DMS 273 treated with DMSO at 0.1 percent for 48 hours (cell line): ENCODE measurements at places on chromosomes 12 and 14.

GRCh38 chr12:21992823-21993222 lies 51.6 kb upstream of the ABCC9 start:
- no peak for DNase-seq

- no peak for DNase-seq
Observed at GRCh38 chr12:120132863-120133385, 16.4 kb upstream of the RAB35 start.

- DNase-seq = no peak
Observed at GRCh38 chr12:130142736-130143135, 19.5 kb upstream of the FZD10 start.

- DNase-seq = no peak
Observed at GRCh38 chr14:69342928-69343525, 55.1 kb downstream of the ERH start.

DNA sequence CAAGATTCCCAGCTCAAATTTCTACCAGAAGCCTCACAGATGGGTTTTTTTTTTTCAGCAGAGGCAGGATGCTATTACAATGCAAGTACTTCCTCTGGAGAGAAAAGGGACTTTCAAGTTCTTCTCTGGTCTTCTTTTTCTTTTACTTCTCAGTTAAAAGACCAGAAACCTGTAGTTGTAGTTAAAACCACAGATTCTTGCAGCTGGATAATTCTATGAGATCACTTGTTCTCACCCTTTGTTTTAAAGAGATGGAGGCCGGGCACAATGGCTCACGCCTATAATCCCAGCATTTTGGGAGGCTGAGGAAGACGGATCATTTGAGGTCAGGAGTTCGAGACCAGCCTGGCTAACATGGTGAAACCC lies 47.6 kb upstream of the OVCH1 start:
- no peak for DNase-seq

GRCh38 chr14:91095178-91095577 lies 18.7 kb upstream of the DGLUCY start:
- DNase-seq = no peak

DNA sequence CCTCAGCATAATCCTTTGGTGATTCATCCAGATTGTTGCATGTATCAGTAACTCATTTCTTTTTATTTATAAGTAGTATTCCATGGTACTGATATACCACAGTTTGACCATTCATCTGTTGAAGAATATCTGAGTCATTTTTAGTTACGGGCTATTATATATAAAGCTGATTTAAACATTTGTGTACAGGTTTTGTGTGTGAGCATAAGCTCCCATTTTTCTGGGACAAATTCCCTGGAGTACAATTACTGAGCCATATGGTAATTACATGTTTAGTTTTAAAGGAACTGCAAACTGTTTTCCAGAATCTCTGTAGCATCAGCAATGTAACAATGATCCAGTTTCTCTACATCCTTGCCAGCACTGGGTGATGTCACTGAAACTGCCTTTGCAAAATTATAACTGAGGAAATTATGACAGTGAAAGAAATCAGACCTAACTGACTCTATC lies 236.2 kb upstream of the KRR1 start:
- DNase-seq = peak; percentile 42

DNA sequence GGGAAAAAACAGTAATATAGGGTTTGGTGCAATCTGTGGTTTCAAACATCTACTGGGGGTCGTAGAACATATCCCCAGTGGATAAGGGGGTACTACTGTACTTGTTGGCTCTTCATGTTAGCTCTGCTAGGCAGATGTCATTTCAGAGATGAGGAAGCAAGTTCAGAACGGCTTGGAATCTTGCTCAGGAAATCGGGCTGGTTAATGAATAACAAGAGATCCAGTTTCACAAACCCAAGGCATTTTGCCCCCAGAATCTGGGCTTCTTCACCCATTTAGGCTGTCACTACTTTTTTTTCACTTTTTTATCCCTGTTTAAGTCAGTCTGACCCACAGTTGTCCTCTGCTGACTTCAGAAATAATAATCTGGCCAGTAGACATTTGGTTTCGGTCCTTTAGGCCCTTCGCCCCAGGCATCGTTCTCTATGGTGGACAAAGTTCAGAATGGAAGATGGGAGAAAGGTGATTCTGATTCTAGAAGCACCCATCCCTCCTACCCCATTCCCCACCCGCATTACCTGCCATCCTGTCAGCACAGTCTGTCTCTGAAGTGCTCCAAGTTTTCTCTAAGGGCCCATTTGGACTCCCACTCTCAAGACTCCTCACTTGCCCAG lies 4.5 kb downstream of the SUOX start:
- no peak for DNase-seq

GRCh38 chr12:107275530-107275929 lies 182.2 kb upstream of the CRY1 start:
- DNase-seq = no peak

- no peak for DNase-seq
Observed at GRCh38 chr12:47082796-47083621, 3.2 kb upstream of the AMIGO2 start.

- no peak for DNase-seq
Observed at GRCh38 chr14:78048120-78048519, 122.1 kb upstream of the NRXN3 start.

GRCh38 chr12:15731940-15732339 lies 57.2 kb downstream of the EPS8 start:
- no peak for DNase-seq

DNA sequence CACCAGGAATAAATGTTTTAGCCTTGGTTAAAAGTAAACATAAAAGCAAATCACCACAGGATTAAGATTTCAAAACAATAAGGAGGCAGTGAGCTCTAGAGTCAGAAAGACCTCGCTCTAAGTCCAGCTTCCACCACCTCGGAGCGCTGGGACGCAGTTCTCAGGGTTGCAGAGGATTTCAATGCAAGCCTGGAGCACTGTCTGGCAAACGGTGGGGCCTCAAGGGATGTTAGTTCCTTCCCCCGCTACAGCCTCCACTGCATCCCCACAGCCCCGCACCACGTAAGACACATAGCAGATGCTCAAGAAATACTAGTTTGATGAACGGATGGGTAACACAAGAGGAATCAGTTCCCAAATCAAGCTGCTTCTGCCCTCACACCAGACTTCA lies 39.3 kb upstream of the TMCC3 start:
- no peak for DNase-seq

DNA sequence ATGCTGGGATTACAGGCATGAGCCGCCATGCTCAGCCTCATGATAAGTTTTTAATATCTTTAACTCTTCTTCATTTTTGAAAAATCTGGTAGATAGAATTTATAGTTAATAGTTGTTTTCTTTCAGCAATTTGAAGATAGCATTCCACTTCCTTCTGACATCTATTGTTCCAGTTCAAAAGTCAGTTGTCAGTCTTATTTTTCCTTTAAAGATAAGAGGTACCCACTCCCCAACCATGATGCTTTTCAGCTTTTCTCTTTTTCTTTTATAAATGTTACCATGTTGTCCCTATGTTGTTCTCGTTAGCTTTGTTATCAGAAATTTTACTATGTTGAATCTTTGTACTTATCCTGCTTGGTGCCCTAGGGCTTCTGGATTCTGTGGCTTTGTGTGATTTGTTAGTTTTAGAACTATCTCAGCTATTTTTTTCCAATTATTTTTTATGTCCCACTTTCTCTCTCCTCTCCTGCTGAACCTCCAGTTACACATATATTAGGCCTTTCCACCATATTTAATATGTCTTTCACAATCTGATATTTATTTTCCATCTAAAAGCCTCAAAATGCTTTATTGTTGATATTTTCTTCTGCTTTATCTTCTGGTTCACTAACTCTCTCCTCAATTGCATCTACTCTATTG lies 181.6 kb upstream of the FOXN3 start:
- DNase-seq = no peak

DNA sequence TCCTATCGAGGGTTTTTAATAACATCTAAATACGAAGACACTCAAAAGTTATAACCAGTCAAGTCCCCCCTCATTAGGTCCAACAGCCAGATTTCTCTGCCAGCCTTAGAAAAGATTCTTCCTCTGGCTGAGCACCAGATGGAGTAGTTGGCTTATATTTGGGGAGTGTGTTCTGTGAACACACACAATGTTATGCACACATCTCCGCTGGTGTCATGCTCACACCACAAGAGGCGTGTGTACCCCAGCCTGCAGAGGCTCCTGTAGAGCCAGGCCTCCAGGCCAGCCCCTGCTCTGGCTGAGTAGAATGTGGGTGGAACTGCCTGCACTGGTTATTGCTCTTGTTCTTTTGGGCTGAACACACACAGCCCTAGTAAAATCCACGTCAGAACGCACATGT lies 64.0 kb downstream of the PIWIL1 start:
- no peak for DNase-seq

DNA sequence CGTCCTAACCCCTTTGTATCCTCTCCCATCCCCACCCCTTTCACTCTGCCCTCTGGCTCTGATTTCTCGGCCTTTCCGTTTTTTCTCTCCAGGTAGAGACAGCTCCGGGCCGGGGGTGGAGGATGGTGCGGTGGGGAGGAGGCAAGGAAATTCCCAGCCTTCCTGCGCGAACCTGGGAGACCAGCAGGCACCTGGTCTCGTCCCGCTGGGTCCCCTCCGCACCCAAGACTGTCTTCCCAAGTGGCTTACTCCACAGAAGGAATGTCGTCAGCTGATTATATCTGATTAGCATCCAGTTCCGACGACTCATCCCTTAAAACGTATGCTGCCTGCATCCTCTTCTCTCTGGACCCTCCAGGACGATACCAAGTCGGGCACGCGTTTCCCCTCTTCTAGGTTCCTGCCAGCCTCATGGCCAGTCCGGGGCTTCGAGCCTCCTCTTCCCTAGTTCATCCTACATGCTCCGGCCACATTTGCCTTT lies 42.2 kb upstream of the CAPRIN2 start:
- DNase-seq = no peak

DNA sequence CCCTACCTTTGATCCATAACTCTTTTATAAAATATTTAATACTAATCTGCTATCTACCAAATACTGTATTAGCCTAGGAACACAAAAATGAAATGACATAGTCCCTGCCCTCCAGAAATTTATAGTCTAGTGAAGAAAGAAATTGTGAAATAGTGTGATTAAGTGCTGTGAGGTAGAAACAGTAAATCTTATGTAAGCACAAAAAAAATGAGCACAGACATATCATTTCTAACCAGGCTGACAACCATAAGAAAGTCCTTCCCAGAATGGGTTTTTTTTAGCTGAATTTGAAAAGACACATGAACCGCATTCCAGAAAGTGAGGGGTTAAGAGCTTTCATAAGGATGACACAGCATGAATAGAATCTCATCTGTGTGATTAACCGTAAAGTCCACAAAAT lies 145.9 kb downstream of the SOX5 start:
- no peak for DNase-seq

DNA sequence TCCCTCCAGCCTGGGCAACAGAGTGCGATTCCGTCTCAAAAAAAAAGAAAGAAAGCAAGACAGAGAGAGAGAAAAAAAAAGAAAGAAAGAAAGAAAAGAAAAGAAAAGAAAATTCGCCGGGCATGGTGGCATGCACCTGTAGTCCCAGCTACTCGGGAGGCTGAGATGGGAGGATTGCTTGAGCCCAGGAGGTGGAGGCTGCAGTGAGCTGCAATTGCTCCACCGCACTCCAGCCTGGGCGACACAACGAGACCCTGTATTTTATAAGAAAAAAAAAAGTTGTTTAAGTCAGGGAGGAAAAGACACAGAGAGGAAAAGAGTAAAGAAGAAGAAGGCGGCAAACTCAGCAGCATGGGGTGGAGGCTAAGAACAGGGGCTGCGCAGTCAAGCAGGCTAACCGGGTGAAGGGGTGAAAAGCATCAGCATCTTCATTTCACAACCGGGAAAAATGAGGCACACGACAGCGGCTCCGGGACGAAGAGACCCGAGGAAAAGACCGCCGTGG lies 557 bp upstream of the FICD start:
- DNase-seq = no peak

GRCh38 chr12:19129486-19130223 lies at the start of gene PLEKHA5:
Gene PLEKHA5, plus strand, starts transcription at chr12:19129733. Its CDS starts 67 bp downstream, at chr12:19129800.
- DNase-seq = peak; percentile 1

DNA sequence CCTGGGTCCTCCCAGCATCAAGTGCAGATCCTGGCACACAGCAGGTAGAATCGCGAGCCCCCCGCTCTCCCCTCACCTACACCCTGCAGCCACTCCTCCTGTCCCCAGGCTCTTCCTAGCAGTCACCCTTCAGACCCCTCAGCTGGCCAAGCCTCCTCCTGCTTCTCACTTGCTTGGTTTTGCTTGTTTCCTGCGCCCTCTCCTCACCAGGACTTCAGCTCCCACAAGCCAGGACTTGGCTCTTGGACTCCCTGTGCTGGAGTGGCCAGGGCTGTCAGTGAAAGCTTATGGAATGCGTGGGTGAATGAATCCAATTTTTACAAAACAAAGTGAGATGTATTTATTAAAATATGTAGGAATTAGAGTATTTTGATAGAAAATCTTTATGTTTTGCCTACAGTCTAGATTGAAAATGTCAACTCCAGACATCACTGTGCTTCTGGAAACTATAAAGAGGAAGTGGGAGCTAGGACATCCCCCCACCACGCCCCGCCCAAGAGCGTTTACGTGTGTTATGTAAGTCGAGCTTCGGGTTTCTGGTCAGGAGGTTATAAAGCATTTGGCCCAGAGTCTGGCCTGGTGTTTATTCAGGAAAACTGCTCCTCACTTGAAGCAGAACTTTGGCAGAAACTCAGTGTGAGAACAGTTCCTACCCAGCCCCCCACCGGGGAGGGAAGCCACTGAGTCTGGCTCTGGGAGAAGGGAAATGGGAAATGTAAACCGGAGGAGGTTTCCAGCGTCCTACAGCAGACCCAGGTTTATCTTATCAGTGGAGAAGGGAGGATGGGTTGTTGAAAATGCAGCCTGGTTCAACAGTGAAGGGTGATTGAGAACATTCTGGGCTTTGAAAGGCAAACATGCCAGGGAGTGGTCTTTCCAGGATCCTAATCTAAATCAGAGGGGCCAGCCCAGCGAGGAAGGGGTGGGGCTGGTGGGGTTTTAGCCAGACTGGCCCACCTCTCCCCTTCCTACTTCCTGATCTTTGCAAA lies 8.8 kb downstream of the ALDH2 start:
- no peak for DNase-seq
